ENCODE measurements at places on chromosomes 2 and 18.

DNA sequence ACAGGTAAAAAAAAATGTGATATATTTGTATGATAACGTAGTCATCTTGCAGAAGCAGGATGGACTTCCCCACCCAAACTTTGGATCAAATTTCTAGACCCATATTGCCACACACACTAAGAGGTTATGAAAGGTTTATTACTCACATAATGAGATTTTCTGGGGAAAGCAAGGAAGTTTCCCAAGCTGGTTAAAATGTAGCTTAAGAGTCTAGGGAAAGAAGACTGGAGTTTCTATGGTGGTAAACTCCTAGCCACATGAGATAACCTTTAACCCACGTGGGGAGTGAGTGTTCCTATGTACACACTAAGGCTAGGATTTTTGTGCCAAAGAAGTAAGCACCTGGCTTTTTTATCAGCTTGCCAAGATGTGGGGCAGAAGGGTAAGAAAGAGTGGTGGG is 335.7 kb upstream of the UBE2E3 start:
- no peak for DNase-seq

DNA sequence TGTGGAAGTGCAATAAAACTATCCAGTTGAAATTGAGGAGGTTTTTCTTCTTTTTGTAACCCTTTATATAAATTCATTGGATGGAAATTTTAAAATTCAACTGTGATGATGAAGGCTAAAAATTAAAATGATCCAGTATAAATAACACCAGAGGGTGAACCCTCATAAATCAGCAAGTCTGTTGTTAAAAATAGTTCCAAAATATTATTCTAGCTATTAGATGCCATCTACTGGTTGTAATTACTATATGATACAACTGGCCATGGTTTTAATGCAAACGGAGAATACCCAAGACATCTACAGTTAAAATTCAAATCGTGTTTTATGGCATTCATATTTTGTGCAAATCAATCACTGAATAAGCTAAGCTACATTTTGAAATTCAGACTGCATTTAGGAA is 53.8 kb downstream of the TMEM200C start:
- no peak for DNase-seq

DNA sequence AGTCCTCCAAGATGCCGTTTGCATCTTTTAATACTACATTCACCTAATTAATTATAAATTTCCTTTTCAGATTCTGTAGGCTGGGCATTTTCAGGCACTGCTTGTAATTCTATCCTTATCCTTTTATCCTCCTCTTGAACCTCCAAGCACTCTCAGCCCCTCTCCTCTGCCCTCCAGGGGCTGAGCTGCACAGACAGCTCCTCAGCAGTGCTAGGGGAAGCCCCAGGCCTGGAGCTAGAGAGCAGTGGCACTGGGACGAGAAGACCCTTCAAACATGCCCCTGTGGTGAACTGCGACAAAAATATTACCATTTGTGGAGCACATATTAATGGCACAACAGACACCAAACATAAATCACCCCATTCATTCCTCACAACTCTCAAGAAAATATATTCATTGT is 32.9 kb downstream of the CFAP210 start:
- DNase-seq: no peak

GRCh38 chr2:117980783-117981676 is 32.8 kb downstream of the CCDC93 start:
- DNase-seq: no peak

GRCh38 chr18:76955524-76956170 is 133.3 kb downstream of the ZNF236 start:
- no peak for DNase-seq

DNA sequence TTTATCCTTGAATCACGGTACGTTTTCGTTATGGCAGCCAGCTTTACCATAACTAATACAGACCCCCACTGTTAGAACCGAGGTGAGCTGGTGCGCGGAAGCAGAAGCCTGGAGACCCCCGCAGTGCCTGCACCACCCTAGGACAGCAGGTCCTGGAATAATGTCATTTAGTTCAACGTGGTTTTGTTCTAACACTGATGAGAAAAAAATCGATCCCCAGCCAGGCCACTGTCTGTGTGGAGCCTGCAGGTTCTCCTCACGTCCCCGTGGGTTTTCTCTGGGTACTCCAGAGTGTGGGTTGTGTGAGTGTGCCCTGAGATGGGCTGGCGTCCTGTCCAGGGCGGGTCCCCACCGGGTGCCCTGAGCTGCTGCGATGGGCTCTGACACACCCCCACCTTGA is 69.9 kb upstream of the ST3GAL5 start:
- no peak for DNase-seq

DNA sequence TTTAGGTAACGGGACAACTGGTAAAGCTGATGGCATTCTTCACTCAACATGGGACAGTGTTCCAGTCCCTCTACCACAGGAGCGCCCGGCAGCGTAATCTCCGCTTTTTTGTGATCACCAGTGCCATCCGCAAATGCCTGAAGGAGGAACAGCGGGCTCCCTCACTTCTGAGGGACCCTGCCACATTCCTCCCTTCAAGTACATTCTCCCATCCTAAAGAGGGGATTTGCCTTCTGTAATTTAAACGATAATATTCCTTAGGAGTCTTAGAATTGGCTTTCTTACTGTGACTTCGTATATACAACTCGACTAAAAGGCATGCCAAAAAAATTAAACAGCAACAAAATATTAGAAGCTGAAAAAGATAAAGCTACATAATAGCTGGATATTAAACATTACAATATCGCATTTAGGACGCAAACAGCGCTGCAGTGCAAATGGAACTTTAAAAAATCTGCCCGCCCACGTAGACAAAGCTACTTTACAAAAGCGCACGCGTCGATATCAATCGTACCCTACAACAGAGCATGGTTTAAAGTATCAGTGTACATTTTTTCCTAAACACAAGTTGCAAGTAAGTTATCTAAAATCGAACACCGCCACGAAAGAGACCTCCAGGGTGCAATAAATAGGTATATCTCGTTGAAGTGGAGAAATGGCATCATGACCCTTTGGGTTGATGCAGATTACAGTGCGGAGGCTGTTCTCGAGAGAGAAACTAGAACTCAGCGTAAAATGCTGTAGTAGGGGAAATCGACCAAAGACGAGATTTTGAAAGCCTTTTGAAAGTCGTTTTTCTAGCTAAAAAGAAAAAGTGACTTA is 2.3 kb upstream of the VSNL1 start:
- no peak for DNase-seq

DNA sequence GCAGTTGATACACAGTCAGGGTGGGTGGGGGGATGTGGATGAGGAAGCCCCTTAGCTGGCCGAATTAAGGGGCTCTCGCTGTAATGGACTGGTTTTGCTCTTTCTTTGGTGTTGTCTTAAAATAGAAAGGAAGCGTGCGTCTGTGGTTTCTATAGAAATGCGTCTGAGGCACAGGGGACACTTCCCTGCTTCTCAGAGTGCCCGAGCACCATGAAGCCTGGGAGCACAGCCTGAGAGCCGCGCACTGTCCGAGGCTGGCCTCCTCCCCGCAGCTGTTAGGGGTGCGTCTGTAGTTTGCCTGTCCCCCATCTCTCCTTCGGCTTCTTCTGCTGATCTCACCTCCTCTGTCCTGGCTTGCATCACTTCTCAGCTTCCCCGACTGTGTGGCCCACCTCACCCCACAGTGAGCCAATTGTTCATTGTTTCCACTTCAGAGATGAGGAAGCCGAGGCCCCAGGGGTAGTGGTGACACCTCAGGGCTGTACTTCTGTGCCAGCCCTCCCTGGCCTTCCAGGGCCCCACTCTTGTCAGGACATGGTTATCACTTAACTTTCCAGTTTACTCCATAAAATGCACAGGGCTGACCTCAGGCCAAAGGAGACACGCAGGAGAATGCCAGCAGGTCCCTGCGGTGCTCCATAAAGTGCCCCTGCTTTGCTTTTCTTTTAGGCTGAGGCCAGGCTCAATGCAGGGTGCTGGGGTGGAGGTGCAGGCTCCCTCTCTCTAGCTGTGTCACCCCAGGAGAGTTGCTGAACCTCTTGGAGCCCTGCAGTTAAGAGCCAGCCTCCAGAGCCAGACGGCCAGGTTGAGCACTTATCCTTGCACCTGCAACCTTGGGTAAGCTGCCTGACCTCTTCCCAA is 210.6 kb downstream of the SEPTIN10 start:
- no peak for DNase-seq

- DNase-seq: peak; percentile 79
These were observed 191.9 kb upstream of the CTAGE1 start for GRCh38 chr18:22609642-22610041.

GRCh38 chr2:234502919-234503285 is 6.0 kb upstream of the ARL4C start:
- no peak for DNase-seq

- no peak for DNase-seq
These were observed 102.8 kb downstream of the PXDN start for GRCh38 chr2:1641523-1641922.

GRCh38 chr2:150729495-150729955 is 242.1 kb upstream of the RND3 start:
- DNase-seq: no peak

GRCh38 chr2:17520761-17521160 is 2.5 kb upstream of the RAD51AP2 start:
- DNase-seq: no peak

GRCh38 chr2:236939721-236940231 is 145.9 kb upstream of the COPS8 start:
- DNase-seq: no peak

GRCh38 chr2:212777020-212777491 is 238.5 kb upstream of the ERBB4 start:
- DNase-seq: no peak

- peak; percentile 32 for DNase-seq
These were observed 65.9 kb upstream of the WIPF1 start for GRCh38 chr2:174663550-174663949.

GRCh38 chr2:20352581-20353216 is 2.1 kb upstream of the PUM2 start:
- DNase-seq: no peak

DNA sequence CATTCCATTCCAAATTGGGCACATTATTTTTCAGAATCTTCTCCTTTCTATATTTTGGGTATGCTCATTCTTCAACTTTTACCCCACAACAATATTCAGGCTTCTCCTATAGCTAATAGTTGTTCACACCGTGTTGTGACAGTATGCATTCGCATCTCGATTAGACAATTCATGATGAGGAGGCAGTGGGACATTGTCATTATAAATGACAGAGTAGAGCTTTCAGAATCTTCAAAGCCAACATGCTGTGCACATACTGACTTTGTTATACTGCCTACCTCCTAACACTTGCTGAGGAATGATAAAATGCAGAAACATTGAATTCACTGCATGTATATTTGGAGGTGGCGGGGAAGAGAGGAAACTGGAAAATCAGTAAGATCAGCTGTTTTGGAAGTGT is 714.2 kb downstream of the SUCLG1 start:
- no peak for DNase-seq

- DNase-seq: no peak
These were observed 55.2 kb downstream of the BCL11A start for GRCh38 chr2:60498127-60498815.

- DNase-seq: no peak
These were observed 49.3 kb downstream of the ACAA2 start for GRCh38 chr18:49764032-49764431.

- DNase-seq: no peak
These were observed 64.8 kb downstream of the REV1 start for GRCh38 chr2:99425022-99425421.

- DNase-seq: no peak
These were observed 26.0 kb upstream of the FLACC1 start for GRCh38 chr2:201383136-201383535.

GRCh38 chr2:37585982-37586621 is 85.3 kb downstream of the CDC42EP3 start:
- no peak for DNase-seq
